ENCODE measurements at places on chromosomes 12 and 14. TPM values are rescaled to one million over a fixed set of nuclear protein-coding genes. Genes with fewer than 3 reads are reported as not detected.

The KERA gene
- not detected for polyA plus RNA-seq

The ERP27 gene
- polyA plus RNA-seq: 2.5 TPM

The METTL25 gene
- 7.0 TPM for polyA plus RNA-seq

The OR4E2 gene
- not detected for polyA plus RNA-seq

The SERPINA4 gene
- polyA plus RNA-seq: not detected

The TCP11L2 gene
- polyA plus RNA-seq: 23.5 TPM

The WIF1 gene
- polyA plus RNA-seq: not detected

The IFNG gene
- polyA plus RNA-seq: not detected

The SMCO2 gene
- polyA plus RNA-seq: not detected

The TSFM gene
- polyA plus RNA-seq: 3.8 TPM

The CLEC4C gene
- polyA plus RNA-seq: 1.4 TPM

The PLEK2 gene
- polyA plus RNA-seq: 0.20 TPM

The GPX2 gene
- not detected for polyA plus RNA-seq

The SRRM4 gene
- not detected for polyA plus RNA-seq
